ENCODE measurements at places on chromosomes 4 and X.
A peak's percentile ranks its signal among the peaks of the same experiment; 100 is the strongest.

GRCh38 chr4:119082661-119083060 lies 53.0 kb upstream of the MYOZ2 start:
- DNase-seq: no peak

DNA sequence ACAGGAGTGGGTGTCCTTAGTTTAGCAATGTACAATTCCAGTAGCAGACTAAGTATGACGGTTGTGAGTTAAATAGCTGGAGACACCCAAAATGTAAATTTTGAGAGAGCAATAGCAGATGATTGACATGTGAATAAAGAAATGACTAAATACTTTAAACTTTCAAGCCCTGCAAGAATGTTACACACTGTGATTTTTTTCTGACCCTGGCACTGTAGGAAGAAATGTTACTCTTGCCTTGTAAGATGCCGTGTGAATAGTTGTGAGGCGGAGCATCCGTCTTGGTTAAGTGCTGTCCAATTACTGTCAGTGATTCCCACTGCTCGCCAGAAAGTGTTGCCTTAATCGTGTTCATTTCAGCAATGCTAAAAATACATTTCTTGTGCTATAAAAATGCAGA lies 1248.1 kb downstream of the RAPGEF2 start:
- no peak for DNase-seq

DNA sequence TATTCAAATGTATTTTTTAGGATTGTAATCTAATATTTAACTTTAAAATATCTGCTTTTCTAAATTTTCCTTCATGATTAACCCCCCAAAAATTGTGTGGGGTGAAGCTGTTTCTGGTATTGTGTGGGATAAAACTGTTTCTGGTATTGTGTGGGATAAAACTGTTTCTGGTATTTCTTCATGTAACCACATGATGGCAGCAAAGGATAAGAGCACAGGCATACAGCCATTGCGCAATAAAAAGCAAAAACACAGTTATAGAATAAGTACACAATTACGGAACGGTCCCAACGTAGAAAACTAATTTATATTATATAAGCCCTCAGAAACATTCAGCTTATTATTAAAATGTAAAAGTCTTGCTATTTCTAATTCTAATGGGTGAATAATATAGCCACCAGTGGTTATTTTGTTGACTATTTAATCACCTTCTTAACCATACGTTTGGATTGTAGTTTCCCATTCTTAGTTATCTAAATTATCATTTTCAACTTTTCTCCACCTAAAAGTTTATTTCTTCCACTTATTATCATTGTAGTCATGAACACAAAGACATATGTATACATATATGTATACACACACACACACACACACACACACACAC lies 333.9 kb upstream of the FSTL5 start:
- peak; percentile 18 for DNase-seq

GRCh38 chrX:124282580-124282979 lies 49.9 kb upstream of the TEX13D start:
- no peak for DNase-seq

DNA sequence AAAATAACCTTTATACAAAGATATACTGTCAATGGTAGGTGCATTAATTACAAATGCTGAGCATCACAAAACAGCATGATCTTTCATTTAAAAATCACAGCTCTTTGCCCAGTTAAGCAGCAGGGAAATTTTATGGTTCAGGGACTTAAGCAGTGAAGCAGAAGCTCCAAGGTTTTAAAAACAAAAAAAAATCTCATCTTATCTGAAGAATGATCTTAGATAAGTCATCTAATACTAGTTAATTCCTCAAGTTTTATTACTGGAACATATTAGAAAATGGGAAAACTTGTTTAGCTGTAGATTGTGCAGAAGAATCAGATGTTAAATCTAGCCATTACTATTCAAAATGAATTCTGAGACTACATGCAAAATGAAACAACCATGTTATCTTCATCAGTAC lies 289.9 kb downstream of the GASK1B start:
- DNase-seq: no peak
